ENCODE measurements at places on chromosomes 3 and 15. TPM values are rescaled to one million over a fixed set of nuclear protein-coding genes. Genes with fewer than 3 reads are reported as not detected.

Gene TTC21A
- total RNA-seq, result 3.9 TPM

Gene SCAANT1
- total RNA-seq, result 5.6 TPM

Gene GOLGA8N
- total RNA-seq, result 0.16 TPM

Gene AP2M1
- 275 TPM for total RNA-seq

Gene GAP43
- total RNA-seq, result 1.9 TPM

Gene GP5
- not detected for total RNA-seq

Gene PPP4R2
- total RNA-seq, result 60.0 TPM

Gene TGM5
- 0.66 TPM for total RNA-seq

Gene POLQ
- 13.3 TPM for total RNA-seq

Gene DNAH1
- 8.1 TPM for total RNA-seq

Data from A375 (cell line).